ENCODE measurements at places on chromosomes 5 and 9.

DNA sequence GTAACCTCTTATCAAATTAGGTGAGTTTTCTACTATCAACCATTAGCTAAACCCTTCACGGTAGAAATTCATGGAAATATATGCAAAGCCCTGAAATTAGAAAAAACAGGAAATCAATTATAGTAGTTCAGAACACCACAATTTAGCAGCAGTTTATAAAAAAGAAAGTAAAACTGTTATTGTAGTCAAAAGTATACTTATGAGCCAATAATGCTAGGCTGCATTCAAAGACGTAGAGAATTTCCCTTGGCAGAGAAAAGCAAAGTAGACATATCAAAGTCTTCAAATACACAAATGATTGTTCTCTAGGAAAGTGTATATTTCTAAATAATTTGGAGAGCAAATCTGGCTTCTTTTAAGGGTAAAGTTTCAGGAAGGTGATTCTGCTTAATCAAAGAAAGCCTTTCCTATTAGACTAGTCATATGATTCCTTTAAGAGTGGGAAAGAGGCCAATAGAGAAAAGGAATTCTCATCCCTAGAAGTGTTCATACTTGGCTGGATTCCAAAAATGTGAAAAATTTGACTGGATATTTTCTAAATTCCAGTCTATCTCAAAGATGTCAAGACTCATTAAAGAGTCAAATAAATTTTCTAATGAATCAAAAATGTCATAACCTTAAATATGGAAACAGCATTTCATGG is 185.5 kb downstream of the SMC2 start:
- peak; percentile 15 for DNase-seq

- DNase-seq, result no peak
These were observed 163.6 kb upstream of the RORB start for GRCh38 chr9:74333384-74334032.

GRCh38 chr5:170597872-170598271 is 94.1 kb downstream of the KCNIP1 start:
- no peak for DNase-seq

GRCh38 chr9:113707953-113708695 is 168.0 kb upstream of the ZNF618 start:
- no peak for DNase-seq

- DNase-seq, result no peak
These were observed 23.8 kb downstream of the LOX start for GRCh38 chr5:122054266-122054665.

DNA sequence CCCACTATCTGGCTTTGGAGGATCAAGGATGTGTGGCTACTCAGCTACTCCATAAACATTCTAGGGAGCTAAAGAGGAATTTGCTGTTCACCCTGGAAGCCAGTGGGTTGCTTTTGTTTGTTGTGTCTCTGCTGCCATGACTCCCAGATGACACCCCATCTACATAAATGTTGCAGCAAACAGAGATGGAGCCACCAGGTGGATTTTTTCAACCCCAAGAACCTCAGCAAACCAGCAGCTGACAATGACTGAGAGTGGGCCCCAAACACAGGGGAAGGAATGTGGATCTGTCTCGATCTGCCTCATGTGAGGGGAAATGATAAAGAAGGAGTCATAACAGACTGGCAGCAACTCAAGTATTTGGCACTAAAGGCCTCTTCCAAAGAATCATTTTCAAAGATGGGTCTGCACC is 132.7 kb upstream of the TNC start:
- no peak for DNase-seq

GRCh38 chr5:142795251-142795650 is 25.1 kb downstream of the ARHGAP26 start:
- DNase-seq, result no peak

GRCh38 chr9:2154731-2155130 is 139.6 kb downstream of the SMARCA2 start:
- DNase-seq, result no peak

- DNase-seq, result no peak
These were observed 4.8 kb downstream of the ASB6 start for GRCh38 chr9:129637102-129637501.

DNA sequence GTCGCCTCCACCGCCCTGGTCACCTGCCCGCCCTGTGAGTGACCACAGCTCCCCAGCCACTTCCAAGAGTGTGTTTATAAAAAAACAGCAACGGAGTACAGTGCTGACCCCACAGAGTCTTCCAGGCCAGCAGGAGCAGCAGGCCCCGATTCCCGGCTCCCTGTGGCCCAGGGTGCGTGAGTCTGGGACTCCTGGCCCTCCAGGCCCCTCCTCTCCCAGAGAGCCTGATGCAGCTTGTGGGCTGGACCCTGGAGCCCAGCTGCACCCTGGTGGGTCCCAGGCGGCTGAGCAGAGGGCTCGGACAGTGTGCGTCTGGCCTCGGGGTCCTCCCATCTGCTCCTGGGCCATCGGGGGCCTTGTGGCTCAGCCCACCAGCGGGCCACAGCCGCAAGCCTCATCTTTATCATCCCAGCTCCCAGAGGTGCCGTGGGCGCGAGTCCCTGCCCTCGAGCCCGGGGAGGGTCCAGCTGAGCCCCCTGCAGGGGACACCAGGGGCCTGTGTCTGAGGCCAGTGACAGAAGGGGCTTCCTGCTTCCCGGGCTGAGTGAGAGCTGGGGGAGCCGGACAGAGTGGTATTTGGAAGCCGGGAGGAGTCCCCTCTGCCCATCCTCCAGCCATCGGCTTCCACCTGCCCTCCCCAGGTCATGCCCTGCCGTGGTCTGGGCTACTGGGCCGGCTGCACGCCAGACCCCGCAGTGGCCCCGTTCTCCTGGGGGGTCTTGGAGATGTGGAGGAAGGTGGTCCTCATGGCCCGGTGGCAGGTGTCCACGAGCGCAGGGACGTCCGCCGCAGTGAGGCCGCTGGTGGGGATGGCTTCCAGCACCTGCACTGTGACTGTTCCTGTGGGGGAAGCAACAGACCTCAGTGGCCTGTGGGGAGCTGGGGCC is 10.6 kb downstream of the EGFL7 start:
- DNase-seq, result no peak

GRCh38 chr9:92931606-92932005 is 15.7 kb upstream of the FGD3 start:
- no peak for DNase-seq

DNA sequence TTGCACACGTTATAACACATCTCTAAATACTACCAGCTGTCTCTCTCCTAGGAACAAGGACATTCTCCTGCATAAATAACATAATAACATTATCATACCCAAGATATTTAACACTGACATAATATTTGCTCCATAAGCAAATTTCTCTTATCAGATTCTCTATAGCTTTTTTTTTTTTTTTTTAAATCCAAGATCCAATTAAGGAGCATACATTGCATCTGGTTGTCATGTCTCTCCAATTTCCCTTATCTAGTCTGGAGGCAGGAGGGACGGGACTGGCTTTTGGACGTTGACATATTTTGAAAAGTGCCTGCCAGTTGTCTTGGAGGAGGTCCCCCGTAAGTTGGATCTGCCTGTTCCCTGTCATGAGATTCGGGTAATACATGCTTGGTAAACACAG is 76.6 kb downstream of the RAPGEF1 start:
- DNase-seq, result no peak

GRCh38 chr9:109906766-109907382 is 126.9 kb downstream of the PALM2AKAP2 start:
- DNase-seq, result no peak

GRCh38 chr9:69122549-69123141 is 51.4 kb upstream of the TJP2 start:
- DNase-seq, result no peak

GRCh38 chr5:77569409-77569808 is 69.1 kb downstream of the OTP start:
- DNase-seq, result no peak

DNA sequence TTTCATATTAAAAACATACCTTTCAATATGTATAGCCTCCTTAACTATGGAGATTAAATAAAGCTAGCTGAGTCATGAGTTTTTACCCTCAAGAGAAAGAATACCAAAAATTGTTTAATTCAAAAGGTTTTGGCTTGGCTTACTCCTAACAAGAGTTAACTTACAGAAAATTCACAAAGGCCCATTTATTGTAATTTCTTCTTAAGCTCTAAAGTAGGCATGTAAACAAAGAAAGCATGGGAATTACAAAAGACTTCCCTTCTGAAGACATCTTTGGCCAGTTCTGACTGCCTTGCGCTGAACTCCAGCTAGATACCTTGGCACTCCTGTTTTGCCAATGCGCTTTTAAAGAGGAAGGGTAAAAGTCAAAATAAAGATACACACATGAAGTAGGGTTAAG is 28.2 kb downstream of the PUM3 start:
- no peak for DNase-seq

All from NCI-H446 treated with DMSO at 0.1 percent for 48 hours (cell line).